ENCODE measurements at places on chromosomes 6 and 20.

GRCh38 chr20:42281801-42282200 lies 663.6 kb upstream of the CHD6 start:
- DNase-seq = no peak

DNA sequence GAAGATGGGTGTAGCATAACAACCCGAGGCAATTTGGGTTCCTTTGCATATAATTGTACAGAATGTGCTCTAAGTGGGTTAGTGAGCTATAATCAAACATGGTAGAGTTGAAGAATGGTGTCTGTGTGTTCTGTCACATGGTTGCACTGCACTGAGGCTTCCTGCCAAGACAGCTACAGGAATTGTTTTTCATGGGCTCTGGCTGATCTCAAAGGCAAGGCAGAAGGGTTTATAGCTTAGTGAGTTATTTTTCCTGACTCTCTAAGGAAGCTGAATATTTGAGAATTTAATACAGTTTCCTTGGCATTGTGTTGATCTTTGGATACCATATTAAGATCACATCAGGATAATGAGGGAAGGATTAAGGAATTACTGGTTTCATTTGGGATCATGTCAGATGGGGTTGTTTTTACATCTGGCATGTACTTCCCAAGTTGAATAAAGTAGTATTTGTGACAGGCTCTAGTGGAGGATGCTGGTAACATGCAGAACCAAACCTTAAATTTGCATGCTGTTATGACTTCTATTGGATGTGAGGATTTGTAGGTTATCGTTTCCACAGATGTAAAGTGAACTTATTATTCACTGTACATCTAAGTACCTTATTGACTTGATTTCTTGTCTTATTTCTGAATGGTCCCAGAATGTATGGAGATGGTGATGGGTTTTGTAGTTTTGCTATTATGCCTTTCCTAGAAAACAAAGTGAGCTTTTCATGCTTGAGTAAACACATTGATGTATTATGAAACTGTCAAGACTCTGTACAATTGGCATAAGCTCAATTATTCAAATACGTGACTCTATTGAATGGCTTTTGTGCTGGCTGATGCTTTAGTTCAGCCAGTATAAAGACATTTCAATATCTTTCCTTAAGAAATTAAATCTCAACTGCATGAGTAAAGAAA lies 43.3 kb downstream of the LRRC1 start:
- no peak for DNase-seq

GRCh38 chr6:52087498-52087999 lies at the start of gene PKHD1:
TSS of gene PKHD1 (minus strand) at chr6:52087613. CDS start at chr6:52084933, 2,680 bp downstream.
- no peak for DNase-seq

DNA sequence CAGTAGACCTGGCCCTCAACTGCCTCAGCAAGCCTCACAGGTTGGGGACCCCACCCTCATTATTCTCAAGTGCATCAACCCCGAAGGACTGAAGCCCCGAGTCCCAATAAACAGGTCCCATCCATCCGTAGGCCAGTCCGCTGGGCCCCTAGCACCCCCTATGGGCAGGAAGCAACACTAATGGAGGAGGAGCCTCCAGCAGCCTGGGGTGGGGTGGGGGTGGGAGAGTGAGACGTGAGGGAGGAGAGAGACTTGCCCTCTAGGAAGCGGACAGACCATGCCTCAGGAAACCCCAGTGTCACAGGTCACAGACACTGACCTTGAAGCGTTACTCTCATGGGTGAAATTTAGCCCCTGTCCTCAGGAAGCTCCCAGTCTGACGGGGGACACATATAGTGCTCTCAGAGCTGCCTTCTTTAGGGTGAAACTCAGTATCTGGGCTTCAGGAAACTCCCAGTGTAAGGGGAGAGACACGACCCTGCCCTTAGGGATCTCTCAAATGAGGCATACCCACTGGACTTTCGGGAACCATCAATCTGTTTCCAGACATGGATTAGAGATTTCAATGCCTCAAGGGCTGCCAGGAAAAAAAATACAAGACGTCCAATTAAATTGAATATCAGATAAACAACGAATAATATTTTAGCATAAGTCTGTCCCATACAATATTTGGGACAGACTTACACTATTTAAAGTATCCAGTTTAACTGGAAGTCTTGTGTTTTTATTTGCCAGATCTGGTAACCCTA lies 125.8 kb downstream of the MRPL14 start:
- DNase-seq = no peak

GRCh38 chr20:23230766-23231385 lies 119.7 kb upstream of the NXT1 start:
- DNase-seq = no peak

DNA sequence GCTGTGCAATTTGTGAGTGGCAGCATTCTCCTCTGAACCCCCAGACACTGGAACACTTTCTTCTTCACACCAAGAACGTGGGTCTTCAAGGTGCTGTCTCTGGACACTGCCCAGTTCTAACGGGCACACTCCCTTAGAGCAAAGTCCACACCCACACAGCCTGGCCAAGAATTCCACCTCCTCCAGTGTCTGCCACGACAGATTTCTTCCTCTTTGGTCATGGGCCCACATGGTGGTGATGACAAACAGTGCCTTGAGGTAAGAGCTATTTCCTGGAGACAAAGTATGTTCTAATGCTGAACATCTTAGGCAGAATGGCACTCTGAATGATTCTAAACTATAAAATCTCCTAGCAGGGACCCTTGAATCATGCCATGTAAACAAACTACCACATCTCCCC lies 25.5 kb upstream of the SSTR4 start:
- no peak for DNase-seq

DNA sequence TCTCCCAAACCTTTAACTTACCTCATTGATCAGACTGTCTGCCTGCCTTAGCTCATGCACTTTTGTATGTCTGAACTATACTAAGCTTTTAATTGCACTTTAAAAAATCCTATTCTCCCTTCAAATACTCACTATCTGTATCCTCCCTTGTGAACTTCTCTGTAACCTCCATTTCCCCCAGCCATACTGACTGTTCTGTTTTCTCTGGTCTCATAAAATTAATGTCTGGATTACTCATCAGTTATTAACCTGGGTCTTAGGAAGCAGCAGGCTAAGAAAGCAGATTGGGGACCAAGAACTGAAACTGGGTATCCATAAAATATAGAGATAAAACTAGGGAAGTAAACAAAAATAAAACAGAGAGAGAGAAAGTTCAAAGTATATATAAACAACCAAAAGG lies 469.3 kb upstream of the MAN1A1 start:
- DNase-seq = no peak

GRCh38 chr6:169653691-169654090 lies 48.1 kb downstream of the WDR27 start:
- no peak for DNase-seq

DNA sequence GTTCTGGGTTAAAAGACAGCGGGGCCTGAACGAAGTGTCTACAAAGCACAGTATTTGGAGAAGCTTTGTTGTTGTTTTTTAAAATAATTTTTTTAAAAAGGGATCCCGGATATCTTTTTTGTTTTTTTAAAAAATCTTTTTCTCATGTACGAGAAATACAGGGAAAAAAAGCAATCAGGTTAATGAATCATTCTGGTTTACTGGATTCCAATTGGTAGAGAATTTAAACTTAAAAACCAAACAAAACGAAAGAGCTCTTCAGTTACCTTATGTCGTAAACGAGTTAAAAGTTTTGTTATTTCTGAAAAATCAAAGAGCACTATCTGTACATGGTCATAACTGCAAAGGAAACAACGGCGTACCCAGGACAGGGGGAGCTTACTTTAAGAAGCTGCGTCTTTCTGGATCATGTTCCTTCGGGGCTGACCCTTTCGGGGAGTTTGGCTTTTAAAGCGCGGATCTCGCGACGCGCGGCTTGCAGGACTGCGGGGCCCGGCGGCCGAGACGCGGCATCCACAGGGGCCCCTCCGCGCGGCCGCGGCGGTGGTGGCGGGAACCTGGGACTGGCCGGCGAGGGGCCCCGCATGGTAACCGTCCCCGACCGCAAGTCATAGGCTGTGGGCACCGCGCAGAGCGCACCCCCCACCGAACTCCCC lies 927 bp downstream of the IL20RA start:
- DNase-seq = no peak

GRCh38 chr6:93675856-93676417 lies 256.6 kb upstream of the EPHA7 start:
- no peak for DNase-seq

- DNase-seq = no peak
These were observed 71.3 kb downstream of the ISM1 start for GRCh38 chr20:13292201-13292885.

DNA sequence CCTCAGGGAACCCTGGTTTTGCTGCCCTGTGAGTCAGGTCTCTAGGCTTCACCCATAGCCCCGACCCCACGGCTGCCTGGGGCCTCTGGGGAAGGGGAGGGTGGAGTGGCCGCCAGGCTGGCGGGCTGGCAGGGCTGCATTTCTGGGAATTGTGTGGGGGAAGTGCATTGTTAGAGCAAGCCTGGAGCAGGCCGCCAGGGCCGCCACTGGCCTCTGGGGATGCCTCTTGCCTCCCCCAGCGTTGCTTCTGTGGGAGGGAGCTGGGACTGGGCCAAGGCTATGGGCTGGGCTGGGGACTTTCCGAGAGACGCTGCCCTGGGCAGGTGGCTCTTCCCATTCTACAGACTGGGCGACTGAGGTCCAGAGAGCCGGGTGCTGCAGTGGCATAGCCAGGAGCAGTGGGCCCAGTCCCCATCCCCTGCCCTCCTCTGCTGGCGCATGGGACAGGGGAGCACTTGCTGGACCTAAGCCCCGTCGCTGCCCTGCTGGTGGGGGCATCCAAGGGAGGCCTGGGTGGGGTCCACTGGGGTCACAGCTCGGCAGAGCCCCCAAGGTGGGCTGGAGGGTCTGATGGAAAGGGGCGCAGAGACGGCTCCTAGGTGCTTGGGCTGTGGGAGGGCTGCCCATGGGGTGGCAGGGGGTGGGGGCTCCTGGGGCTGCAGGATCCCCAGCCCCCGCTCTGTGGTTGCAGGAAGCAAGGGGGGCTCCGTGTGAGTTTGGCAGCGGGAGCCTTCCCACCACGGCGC lies 6.6 kb upstream of the SOX18 start:
- DNase-seq = no peak

GRCh38 chr6:146551545-146551944 lies 7.9 kb downstream of the RAB32 start:
- no peak for DNase-seq

DNA sequence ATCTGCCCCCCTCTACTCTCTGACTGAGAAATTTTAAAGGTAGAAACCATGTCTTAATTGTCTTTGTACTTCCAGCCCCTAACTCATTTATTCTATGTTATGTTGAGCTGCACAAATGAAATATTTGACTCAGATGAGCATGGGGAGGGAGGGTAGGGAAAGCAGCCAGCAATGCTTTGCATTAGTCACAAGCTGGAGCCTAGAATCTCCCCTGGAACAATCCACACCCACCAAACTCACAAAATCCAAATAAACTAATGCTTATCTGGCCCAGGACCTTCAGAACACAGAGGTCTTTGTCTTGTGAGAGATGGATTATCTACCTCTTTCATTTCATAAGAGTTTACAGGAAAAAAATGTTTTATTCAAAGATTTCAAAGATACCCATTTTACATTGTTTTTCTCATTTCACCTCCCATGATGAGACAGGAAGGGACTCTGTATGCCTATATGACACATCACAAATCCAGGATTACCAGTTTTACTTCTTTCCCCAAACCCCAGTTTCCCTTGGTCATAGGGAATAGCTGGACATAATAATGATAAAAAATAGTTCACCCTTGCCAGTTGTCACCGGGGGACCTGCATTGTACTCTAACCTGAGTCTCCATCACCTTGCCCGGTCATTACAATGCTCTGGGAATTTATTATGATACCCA lies 466.9 kb downstream of the KIF16B start:
- no peak for DNase-seq

DNA sequence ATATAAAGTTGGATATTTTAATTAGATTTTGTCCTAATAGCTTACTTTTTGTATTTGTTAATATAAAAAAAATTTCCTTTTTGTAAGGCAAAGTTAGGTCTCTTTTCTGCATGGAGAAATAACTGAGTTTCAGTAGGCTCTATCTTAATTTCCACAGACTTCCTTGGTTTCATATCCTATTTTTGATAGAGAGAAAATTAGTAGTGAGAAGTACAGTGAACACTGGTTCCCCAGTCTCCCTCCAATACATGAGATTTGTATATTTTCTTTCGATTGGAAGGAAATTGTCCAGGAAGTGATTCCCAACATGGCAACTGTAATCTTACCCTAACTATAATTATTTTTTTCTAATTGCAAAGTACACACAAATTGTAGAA lies 26.4 kb downstream of the TRIM27 start:
- no peak for DNase-seq

GRCh38 chr6:132205946-132206345 lies 195.3 kb downstream of the MOXD1 start:
- DNase-seq = no peak

DNA sequence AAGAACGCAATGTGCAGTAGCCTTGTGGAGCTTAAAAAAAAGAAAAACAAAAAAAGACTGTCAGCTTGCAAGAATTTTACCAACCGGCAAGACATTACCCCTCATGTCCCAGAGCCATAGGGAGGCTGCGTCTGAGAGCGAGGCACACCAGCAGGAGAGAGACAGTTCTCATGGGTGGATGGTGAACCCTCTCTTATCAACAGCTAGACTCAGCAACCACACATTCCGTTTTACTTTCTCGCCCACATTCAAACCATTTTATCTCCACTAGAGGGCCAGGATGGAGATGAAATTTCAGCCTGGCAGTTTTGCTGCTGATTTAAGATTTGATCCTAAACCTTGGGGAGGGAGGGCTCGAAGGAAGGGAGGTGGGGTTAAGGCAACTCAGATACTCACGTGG lies 247.0 kb downstream of the ATXN1 start:
- DNase-seq = peak; percentile 18

- DNase-seq = no peak
These were observed 675 bp downstream of the DSTN start for GRCh38 chr20:17570347-17571152.

GRCh38 chr20:5039255-5039657 lies 37.9 kb upstream of the SLC23A2 start:
- DNase-seq = peak; percentile 6

DNA sequence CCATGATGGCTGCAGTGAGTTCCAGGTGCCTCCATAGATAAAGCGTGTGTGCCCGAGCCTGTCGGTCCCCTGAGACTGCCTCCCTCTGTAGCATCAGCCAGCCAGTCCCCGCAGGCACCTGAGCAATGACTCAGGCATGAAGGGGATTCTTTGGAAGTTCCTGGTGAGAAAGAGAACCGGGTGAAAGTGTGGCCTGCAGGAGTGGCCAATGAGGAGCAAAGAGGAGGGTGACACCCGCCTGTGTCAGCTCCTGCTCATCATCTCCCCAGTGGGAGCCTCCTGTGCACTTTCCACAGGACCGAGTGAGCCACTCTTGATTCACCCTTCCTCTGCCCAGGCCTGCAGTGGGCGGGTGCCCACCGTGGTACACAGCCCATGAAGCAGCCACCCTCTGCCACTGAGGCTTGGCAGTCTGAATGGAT lies 71.2 kb upstream of the PTPN1 start:
- no peak for DNase-seq

- no peak for DNase-seq
These were observed 42.5 kb upstream of the HBS1L start for GRCh38 chr6:135097172-135097571.

DNA sequence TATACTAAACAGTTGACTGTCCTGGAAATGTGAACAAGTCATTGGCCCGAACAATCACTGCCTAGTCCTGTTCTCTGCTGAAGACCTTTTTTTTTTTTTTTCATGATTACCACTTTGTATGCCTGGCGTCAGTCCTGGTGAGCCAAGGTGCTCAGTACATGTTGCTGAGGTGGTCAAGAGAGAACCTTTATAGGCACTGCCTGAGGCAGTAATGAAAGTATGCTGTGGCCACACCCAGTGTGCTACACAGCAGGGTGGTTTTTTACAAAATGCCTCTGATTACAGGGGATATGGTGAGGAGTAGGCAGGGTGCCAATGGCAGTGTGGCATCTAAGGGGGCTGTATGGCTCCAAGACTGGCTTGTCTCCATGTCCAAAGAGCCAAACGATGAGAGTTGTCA lies 135.1 kb upstream of the ENPP5 start:
- DNase-seq = no peak
